Activated T-cell treated with anti-CD3 and anti-CD28 coated beads, Interleukin-2, amount 50 U/mL, for 4 hours (primary cell): ENCODE measurements at places on chromosomes 3 and 15.
A peak's percentile ranks its signal among the peaks of the same experiment; 100 is the strongest.

- no peak for DNase-seq
Measured at GRCh38 chr15:70576276-70576675, 187.1 kb downstream of the UACA start.

DNA sequence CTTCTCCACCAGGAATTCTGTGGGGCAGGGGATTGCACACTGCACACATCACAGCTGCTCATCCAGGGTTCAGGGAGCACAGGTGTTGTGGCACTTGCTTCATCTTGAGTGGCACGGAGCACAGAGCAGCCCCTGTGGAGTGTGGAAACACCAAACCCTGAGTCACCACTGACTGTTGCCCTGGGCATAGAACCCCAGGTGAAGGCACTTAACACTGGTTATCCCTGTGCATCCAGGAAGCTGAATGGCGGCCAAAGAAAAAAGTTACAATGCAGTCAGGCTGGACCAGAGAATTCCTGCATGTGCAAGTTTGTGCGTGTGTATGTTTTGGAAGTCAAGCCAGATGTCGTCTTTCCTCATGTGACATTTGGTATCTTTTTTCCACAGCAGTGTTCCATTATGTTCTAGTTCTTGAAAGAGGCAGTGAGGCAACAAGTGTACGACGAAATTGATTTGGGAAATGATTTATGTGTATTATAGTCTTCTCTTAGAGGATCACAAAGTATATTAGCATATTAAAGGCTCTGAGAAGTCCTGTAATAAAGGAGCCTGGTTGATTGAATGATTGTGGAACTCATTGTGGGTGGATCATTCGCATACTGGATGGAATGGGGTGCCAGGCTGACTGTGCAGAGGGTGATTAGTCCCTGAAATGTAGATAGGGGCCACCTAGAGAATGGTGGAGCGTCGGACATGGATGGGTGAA is 292.3 kb downstream of the TLE3 start:
- no peak for DNase-seq

- DNase-seq: no peak
Measured at GRCh38 chr3:148943506-148944205, 47.7 kb upstream of the GYG1 start.

DNA sequence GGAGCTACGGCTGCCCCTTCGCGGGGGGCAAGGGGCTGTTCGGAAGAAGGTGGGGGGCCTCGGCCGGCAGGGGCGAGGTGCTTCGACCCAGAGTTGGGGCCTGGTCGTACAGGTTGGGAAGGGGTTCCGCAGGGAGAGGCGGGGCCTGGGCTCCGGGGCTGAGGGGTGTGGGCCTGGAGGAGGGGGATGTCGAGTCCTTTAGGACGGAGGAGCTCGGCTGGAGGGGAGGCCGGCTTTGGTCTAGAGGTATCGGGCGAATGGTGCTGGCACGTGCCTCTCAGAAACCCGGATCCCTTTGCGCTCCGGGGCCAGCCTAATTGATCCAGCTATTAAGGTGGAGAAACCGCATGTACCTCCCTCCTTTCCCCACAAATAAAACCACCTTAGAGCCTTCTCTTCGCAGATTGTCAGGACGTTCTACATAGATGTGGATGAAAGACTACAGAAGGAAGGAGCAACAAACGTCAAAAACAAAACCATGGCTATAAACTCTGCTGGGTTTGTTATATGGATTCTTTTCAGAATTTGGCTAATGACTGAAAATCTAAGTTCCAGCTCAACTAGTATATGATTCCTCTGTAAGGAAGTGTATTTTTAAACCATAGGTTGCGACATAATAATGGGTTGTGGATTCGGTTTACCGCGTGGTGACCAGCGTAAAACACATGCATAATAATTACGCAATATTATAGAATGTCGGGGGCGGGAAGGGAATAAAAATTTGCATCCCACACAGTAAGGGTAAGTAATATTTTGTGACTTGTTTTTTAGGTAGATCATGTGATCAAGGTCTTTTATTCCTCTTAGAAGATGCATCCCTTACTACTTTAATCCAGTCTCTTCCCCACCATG is 644 bp upstream of the NGLY1 start:
- DNase-seq: no peak

DNA sequence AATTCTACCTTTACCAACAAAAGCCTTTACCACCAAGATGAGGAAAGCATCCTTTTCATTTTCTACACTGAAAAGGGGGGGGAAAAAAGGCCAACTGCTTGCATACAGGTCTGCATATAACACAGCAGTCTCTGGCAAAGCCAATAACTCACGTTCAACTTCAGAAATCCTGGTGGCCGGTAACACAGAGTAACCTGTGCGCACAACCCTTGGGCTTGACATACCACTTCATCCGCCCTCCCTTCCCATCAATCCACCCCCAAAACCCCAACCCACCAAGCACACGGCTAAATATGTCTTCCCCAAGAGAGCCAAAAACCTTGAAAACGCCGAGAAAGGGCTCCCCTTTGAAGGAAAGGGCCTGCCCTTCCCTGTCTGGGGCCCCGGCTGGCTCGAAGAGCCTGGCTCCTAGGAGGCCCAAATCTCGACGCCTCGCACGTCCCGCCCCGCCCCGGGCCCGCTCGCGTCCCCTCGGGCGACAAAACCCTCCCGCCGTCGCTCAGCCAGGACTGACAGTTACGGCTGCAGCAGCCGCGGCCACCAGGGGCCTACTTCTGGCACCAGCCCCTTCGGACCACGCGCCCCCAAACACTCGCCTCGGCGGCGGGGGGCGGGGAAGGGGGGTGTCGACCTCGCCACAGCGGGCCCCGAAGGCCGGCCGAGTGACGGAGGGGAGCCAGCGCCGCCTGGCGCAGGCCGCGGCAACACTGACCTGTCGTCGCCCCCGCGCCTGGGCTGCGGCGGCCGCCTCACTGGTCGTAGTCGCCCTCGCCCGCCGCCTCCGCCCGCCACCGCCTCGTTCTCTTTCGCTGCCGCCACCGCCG is 835 bp downstream of the UBE3A start:
- DNase-seq: peak; percentile 35

GRCh38 chr15:83287541-83288027 is 3.1 kb upstream of the BNC1 start:
- no peak for DNase-seq

DNA sequence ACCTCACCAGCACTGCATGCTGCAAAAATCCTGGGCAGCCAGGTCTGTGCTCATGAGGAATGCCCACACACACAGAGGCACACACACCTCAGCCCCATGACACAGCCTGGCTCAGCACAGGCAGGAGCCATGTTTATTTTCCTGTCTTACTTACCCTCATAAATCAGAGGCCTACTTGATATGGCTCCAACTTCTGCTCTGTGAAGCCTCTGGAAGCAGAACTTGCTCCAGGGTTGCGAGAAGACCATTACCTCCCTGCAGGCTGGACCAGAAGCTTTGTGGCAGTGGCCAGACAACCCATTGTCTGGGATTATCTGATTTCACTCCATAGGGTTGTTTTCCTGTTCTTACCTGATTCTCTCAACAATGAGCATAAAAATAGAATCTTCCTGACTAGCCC is 43.8 kb upstream of the CMTM8 start:
- DNase-seq: no peak

DNA sequence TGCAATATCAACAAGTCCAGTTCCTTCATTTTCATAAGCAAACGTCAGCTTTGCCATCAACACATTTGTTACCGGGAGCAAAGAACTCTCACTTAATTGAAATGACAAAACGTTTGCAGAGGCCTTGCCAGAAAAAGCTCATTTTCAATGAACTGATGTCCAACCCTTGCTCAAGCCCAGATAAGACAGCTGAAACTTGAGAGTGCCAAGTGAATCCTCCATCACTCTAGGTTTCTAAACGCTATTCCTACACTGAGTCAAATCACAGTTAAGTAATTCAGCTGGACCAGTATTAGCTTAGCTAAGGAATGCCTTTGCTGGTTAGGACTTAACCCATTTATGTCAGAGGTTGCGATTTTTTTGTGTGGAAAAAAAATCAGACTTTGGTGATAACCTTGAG is 11.5 kb downstream of the CHSY1 start:
- DNase-seq: no peak

GRCh38 chr3:24622138-24622537 is 127.5 kb upstream of the THRB start:
- DNase-seq: no peak

DNA sequence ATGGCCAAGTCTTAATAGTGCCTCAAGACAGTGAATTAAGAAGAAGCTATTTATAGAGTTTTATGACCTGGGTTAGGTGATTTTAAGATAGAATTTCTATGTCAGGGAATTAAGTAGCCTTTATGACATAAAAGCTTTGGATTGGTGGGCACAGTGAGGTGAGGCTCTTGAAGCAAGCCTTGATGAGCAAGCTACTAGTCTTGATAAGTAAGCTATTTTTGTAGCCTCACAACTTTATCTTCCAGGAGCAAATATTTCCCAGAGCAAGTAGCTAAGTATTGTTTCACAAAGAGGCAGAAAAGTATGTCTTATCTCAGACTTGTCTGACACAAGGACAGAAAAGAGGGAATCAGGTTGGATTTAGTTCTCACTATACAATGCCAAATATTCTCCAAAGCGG is 491.7 kb upstream of the RASGRP1 start:
- DNase-seq: no peak
